ENCODE measurements at places on chromosomes 12 and 14.

DNA sequence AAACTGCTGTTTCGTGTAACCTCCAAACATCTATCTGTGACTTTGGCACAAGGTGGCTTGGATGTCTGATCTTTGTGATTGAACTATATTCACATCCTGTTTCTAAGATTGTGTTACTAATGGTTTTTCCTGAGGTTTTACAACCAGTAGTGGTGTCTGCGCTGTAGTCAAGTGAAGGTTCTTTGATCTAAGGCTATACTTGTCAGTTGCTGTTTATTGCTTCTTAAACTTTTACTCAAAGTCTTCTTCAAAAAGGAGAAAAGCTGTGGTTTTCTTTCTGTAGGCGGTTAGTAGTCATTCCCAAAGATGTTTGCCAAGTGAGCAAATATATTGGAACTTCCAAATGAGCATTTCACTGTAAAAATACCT lies 12.3 kb upstream of the CALM1 start:
- DNase-seq, result no peak

DNA sequence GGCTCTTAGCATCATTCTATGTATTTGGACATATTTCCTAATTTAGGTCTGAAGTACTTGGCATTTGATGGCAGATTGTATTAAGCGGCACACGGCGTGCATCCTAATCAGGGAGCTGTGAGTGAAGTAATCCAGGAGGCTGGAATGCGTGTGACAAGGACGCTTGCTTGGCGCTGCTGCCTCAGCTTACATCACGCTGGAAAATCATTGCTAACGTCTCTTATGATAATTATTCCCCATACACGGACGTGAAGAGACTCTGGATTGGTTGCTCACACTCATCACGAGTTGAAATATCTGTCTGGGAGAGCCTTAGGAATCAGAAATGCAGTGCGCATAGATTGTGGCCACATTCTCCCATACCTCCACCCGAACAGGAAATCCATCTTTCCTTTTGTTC lies 85.3 kb downstream of the FBXW8 start:
- peak; percentile 52 for DNase-seq

- DNase-seq, result no peak
Observed at GRCh38 chr12:92487138-92487485, 215.7 kb upstream of the PLEKHG7 start.

DNA sequence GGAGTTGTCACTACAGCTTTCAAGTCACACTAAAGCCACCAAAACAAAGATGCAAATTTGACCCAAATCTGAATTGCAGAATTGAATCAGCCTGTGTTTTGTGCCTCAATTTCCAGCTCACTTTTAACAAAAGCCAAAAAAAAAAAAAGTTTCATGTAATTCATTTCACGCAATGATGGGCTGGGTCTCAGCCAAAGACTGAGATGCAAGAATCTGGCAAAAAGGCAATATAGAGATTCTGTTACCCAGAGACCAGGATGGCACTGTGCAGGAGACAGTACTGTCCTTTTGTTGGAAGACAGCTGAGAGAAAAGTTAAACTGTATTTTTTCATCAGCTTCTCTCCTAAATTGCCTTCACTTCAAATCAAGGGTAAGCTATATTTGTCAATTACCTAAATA lies 205.7 kb upstream of the NPAS3 start:
- no peak for DNase-seq

DNA sequence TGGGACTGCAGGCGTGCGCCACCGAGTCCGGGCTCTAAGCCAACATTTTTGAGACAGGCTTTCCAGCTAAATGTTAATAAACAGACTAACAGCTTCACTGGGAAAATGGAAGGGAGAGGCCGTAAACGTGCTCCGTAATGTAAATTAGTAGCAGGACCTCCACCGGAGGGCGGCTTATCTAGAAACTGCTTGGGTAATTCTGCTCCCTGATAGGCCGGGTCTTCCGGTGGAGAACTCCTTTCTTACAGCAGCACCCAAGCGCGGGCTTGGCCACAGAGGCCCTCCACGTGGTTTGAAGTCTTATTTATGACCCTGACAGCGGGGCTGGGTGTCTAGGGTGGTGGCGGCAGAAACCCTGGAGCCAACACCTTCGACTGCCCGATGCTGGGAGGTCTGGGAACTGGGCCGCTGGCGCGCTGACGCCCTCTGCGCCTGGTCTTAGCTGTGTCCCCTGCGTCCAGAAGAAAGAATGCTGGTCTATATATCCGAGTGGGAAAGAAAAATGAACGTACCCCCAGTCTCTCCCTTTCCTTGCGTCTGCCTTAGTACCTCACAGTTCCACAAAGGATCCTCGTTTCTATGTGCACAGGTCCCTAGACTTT lies 1.7 kb downstream of the DPPA3 start:
- no peak for DNase-seq

DNA sequence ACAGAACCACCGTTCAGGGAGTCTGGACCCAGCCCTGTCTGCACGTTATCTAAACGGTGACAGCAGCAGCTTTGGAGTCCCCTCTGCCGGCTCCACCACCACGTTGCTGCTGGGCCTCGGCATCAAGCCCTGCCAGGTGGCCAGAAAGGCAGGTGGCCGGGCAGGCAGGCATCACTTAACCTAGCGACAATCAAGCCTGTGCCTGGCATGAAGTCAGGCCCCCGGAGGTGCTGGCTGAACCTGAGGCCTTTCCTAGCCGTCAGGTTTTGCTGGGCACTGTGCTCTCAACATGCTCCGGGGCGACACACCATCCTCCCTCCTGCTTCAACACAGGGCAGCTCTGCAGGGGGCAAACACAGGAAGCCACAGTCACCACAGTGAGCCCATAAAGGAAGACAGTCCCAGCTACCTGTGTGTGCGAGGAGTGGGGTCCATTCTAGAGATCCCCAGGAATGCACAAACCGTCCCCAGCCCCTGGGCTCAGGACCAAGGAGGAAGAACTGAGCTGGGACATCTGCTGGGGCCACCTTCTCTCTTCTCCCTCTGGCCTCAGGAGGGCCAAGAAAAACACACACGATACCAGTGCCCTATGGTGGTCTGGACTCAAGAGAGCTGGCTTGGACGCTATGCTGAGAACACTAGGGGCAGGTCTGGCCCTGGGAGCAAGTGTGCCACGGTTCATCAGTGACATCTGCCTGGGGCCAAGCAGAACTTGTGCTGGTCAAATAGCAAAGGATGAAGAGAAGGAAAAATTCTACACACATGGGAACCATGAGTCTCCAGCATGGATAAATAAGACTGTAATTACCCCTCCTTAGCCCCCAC lies 44.7 kb downstream of the CCDC88C start:
- DNase-seq, result no peak

GRCh38 chr14:43522191-43522590 lies 984.9 kb downstream of the FSCB start:
- no peak for DNase-seq

- no peak for DNase-seq
Observed at GRCh38 chr12:44582521-44582920, 293.6 kb downstream of the NELL2 start.

- peak; percentile 27 for DNase-seq
Observed at GRCh38 chr14:99427632-99428300, 52.9 kb downstream of the SETD3 start.

DNA sequence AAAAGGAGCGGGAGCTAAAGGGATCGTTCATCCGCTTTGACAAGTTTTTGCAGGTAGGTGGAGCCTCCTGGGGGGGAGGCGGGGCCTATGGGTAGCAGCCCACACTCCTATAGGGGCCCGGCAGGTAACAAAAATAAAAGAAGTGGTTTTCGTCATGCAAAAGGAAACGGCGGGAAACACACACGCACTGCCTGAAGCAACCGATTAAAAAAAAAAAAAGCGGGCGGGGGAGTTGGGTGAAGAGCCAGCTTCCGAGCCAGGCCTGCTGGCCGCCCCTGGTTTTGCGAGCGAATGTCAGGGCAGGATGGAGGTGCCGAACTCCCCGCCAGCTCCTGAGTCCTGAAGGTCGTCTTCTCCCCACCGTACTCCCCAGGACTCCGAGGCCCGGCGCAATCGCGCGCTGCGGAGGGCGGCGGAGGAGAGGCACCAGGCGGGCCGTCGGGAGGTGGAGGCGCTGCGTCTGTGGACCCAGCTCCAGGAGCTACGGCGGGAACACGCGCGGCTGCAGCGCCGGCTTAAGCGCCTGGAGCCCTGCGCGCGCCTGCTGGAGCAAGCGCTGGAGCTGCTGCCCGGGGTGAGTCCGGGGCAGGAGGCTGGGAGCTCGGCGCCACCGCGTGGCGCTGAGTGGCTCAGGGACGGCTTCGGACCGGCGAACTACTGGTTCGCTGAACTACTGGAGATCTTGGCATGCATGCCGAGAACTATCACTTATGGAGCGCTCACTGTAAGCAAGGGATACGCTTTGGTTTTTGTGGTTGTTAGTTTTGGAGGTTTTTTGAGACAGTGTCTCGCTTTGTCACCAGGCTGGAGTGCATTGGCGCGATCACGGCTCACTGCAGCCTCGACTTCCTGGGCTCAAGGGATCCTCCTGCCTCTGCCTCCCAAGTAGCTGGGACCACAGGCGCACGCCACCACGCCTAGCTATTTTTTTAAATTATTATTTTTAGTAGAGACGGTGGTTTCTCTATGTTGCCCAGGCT lies 3.6 kb downstream of the CFAP73 start:
- peak; percentile 75 for DNase-seq

DNA sequence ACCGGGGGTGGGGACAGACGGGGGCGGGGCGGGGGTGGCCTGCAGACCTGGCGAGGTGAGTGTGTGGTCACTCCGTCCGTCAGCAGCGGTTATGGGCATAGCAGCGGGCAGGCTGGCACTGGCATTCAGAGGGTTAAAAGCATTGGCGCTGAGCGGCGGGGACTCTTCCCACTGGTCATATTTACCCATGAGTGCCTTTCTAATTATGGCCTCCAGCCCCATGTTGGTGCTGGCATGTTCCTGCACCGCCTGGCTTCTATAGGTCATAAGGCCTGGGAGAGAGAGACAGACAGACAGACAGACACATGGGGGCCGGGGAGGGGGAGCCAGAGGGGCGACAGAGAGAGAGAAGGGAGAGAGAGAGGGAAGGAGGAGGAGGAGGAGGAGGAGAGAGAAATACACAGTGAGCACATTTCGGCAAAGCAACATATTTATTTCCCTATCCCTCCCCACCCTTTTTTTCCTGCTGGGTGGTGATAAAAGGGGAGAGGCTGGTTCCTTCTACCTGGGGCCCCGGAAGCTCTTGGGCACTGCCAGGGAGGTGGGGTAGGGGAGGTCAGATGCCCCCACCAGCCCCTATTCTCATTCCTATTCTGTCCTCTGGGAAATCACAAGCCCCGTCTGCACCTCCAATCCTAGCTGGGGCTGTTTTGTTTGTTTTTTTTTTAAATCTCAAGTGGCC lies 32.6 kb downstream of the RFLNA start:
- DNase-seq, result no peak

- peak; percentile 73 for DNase-seq
Observed at GRCh38 chr14:91154851-91155625, 41.2 kb downstream of the DGLUCY start.

DNA sequence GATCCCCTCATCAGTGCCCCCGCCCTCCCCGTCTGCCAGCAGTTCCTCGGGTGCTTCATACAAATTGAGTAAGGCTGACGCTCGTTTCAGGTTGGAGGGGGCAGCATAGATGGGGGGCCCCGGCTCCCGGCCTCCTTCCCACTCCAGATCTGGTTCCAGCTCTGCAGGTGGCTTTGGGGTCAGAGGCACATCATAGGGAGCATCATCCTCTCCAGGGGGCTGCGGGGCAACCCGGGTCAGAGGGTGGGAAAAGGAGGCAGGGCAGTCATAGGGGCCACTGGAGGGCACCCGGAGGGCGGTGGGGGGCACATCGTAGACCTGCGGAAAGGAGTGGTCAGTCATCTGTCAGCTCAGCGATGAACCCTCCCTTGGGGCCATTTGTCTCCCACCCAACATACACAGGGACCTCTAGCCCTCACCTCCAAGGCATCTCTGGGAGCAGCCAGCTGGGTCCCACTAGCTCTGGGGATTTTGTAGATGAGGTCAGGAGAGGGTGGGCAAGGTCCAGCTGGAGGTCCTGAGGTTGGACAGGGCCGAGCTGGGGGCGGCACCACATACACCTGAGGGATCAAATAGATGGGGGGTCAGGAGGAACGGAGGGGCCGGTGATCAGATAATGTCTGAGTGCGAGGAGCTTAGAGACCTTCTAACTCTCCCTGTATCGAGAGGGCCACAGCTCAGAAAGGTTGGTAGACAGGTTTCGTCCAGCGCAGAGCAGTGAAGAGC lies 5.1 kb downstream of the EFS start:
- no peak for DNase-seq

DNA sequence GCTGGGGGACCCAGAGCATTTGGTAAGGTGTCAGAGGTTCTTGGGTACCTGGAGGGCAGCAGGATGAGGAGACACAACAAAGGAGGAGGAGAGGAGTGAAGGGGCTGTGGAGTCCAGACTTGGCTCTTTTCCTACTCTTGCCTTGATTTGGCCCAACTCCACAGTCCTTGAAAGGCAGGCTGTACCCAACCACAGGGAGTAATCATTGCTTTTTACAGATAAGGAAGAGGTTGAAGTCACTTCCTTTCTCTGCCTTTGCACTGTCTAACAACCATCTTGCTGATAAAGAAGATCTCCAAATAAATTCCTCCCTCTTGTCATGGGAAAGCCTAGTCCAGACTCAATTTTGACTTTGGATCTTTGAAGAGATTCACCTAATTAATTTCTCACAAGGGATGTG lies 226.8 kb upstream of the HMGA2 start:
- DNase-seq, result peak; percentile 29

DNA sequence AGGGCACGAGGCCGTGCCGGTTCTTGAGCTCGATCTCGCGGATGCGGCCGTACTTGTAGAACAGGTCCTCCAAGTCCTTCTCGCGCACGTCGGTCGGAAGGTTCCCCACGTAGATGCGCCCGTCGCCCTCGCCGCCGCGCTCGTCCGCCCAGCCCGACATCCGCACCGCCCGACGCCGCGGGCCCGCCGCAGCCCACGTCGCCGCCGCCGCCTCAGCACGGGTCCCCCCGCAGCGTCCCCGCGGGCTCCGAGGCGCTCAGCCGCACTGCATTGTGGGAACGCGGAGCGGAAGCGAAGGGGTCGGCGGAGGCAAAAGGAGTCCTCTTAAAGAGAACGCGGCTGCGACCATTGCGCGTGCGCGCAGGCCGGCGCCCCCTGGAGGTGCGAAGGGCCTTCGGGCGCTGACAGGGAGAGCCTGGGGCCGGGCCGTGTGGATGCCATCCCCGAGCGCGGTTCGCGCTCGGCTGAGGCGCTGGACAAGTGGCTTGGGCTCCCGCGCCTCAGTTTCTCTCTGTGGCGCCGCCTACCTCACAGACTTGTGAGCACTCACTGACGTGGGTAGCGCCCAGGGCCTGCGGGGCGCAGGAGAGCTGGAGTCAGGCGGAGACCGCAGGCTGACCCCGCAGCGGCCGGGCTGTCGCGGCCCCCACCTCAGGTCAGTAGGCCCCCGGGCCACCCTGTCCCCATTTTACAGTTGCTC lies at the start of gene SRSF9:
Gene SRSF9 (minus strand): TSS at position 299 of the 700 bp plus-strand sequence. CDS start 139 bp downstream, at position 160.
- DNase-seq, result peak; percentile 99

GRCh38 chr14:82755923-82756322 lies 1222.3 kb upstream of the SEL1L start:
- DNase-seq, result no peak

DNA sequence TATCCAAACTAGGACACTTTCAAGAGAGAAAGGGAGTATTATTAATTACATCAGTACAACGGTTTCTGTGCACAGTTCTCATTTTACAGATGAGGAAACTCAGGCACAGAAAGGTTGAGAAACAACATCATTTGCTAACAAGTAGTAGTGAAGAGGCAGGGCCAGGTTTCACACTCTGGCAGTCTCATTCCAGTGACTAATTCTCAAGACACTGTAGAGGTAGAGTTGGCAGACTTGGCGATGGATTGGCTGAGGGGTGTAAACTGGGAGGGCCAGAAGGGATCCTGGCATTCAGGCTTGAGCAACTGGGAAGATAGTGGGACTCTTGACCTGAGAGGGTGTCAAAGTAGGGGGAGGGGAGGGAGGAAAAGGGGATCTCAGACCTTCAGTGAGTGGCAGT lies 73.8 kb upstream of the BDKRB2 start:
- DNase-seq, result peak; percentile 38

- DNase-seq, result no peak
Observed at GRCh38 chr14:72790887-72791566, 102.9 kb downstream of the DPF3 start.

All from cardiac fibroblast (primary cell).